Suprapubic skin (tissue), 4 donors: ENCODE measurements at places on chromosomes 2 and 18.

GRCh38 chr2:144137705-144138428 is 382.1 kb downstream of the ZEB2 start:
- DNase-seq, result no peak

DNA sequence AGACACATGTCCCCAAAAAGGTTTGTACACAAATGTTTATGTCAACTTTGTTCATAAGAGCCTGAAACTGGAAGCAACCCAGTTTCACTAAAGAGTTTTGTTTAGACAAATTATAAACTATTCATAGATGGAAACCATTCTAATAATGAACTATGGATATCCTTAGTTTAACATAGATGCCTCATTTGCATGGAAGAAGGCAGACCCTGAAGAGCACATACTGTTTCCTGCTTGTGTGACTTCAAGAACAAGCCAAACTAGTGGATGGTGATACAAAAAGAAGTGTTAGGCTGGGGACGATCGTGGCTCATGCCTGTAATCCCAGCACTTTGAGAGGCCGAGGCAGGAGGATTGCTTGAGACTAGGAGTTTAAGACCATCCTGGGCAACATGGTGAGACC is 48.1 kb downstream of the ACOXL start:
- DNase-seq, result no peak

GRCh38 chr2:43803113-43803512 is 29.3 kb downstream of the DYNC2LI1 start:
- DNase-seq, result no peak

- no peak for DNase-seq
Measured at GRCh38 chr18:70333316-70333715, 44.5 kb downstream of the SOCS6 start.

DNA sequence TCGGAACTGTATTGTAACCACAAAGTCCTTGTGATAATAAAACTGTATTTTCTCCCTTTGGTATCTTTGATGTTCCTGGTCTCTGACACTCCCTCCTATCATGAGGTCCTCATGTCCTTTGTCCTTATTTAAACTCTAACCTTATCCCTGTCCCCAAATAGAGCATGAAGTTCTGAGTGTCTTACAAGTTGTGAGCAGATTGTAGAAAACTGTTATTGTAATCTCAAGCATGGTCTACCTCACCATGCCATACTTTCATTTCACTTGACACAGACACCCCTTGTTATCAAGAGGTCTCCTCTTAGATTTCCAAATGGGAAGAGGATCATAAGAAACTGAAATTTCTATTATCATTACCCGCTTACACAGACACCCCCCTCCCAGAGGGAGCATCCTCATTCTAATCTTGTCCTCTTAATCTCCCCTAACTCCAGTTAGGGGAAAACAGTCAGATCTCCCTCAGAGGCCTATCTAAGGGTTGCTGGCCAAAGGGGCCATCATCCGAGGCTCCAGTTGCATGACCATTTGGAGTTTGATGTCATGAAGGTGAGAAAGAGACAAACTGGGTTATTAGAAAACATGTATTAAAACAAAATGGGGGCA is 29.0 kb downstream of the MYO3B start:
- DNase-seq, result no peak

DNA sequence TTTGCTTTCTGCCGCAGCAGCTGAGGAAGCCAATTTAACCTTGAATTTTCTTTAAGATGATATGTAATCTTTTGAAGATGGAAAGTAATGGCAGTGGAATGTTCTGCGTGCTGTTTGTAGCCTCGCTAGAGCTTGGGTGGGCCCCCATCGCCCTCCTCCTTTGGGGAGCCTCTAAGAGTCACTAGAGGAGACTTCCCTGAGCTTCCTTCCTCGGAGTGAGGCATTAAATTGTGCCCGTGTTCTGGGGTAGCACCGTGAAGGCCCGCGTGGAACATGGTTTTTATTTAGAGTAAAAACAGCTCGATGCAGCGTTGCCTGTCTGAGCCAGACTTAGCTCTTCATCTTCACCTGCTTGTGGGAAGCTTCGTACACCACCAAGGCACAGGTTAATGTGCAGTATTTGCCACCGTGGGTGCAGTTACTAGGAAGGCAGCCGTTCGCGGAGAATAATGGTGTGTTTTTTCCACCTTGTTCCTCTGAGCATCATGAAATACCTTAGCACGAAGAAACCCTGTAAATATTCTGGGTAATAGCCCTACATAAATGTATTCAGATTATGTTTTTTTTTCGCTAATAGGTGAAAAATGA is 38.5 kb downstream of the NCK2 start:
- no peak for DNase-seq

DNA sequence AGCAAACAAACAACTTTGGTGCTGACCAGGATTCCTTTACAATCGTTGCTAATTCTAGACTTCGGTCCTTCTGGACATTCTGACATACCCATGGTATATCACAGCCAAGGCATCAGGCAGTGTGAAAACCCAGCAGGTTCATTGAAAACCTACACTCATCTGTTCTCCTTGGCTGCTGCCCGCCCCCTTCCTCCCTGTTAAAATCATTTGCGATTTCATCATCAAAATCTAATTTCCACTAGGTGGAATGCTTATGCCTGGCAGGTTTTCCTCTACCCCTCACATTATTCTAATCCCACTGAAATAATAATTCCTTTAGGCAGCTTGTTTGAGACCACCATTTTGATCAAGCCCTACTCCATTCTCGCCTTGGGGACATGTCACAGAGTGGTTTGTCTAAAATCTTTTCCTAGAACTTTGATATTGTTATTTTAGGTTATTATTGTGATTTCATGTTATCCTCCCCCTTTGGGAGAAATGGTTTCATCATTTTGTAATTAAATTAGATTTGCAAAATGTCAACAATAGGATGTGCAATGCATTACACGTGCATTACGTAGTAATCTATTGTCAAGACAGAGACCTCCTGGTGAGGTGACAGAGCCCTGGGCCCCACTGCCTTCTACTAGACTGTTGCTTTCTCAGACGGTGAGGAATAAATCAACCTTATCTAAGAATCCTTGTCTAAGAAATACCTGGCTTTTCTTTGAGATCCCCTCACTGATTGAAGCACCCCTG is 31.0 kb upstream of the ASPRV1 start:
- DNase-seq, result peak; percentile 14

GRCh38 chr2:99611786-99612185 is 122.0 kb upstream of the REV1 start:
- DNase-seq, result no peak

DNA sequence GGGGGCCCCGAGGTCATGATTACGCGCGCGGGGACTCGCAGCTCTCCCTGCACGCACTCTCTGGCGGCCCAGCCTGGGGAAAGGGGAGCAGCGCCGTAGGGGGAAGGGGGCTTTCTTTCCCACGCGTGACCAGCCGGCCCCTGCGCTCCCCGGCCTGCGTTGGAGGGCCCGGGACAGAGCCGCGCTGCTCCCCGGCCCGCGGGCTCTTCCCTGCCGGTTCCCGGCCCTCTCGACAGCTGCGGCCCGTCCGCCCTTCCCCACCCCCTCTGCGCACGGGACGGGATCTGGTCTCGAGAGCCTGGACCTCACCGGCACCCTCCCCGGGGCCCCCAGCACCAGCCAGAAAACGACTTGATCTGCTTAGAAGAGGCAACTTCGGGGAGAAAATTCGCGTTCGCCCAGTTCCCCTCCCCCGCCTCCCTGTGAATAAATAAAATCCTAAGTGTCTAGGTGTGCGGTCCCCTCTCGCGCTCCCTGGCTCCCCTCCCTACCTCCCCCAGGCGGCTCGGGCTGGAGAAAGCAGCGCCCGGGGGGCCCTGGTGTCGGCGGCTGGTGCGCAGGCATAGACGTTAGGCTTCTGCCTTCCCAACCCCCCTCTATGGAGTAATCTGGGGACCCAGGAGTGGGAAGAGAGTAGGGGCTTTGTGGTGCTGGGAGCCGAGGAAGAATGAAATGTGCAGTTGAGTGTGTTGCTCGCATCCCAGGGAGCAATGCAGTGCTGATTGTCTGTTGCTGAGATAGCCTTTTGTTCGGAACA is 803 bp upstream of the FIGN start:
- peak; percentile 82 for DNase-seq

- DNase-seq, result no peak
Measured at GRCh38 chr2:154375579-154375931, 322.9 kb upstream of the KCNJ3 start.

DNA sequence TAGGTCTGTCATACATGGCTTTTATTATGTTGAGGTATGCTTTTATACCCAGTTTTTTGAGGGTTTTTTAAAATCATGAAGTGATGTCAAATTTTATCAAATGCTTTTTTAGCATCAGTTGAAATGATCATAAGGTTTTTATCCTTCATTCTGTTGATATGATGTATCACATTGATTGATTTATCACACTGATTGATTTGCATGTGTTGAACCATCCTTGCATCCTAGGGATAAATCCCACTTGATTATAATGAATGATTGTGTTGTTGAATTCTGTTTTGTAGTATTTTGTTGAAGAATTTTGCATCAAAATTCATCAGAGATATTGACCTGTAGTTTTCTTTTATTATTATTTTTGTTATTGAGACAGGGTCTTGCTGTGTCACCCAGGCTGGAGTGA is 68.2 kb downstream of the LIMS1 start:
- DNase-seq, result no peak

DNA sequence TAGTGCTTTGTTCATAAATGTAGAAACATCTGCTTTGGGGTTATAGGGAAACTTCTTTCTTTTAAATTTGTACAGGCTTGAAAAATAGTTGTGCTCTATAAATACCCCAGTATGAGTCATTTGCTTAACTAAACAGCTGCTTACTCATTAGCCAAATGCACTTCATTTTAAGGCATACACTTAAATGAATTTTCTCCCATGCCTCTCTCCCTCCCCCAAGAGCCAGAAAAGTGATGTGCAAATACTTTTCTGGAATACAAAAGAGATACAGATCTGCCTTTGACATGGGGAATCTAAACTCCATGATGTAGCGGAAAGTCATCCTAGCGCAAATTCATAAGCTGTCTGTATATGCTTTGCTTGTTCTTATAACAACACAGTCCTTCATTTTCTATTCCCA is 469.4 kb downstream of the DLGAP1 start:
- DNase-seq, result no peak

DNA sequence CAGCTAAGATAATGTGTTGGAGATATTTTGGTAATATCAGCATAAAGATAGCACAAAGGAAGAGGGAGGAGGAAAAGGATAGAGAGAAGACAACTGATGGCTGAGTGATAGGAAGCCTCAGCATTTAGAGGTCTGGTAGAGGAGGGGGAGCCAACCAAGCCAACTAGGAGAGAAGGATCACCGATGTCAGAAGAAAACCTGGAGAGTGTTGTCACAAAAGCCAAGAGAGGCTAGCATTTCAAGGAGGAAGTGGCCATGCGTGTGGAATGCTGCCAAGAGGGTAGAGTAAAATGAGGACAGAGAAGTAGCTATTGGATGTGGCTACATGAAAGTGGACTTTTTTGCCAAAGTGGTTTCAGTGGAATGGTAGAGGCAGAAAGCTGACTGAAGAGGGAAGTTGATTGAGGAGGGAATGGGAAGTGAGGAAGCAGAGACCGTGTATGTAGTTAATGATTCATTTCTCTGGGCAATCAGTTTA is 34.3 kb downstream of the LCLAT1 start:
- no peak for DNase-seq

DNA sequence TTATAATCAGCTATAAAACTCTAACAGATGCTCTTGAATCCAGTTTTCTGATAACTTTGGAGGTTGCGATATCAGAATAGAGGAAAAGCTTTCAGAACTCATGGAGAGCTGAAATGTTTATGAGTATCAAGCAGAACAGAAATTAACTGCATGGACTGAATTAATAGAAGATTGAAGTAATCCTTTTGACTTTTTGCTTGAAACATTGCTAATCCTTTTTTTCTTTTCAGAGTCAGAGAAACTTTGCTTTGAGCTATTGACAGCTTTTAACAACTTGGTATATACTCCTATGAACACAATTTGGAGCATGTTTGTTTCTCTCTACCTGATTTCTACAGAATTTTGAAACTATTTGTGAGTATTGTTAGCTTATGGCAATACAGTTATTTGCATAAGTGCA is 1254.8 kb downstream of the LRP1B start:
- DNase-seq, result no peak

- no peak for DNase-seq
Measured at GRCh38 chr2:111251711-111252110, 131.0 kb downstream of the BCL2L11 start.

DNA sequence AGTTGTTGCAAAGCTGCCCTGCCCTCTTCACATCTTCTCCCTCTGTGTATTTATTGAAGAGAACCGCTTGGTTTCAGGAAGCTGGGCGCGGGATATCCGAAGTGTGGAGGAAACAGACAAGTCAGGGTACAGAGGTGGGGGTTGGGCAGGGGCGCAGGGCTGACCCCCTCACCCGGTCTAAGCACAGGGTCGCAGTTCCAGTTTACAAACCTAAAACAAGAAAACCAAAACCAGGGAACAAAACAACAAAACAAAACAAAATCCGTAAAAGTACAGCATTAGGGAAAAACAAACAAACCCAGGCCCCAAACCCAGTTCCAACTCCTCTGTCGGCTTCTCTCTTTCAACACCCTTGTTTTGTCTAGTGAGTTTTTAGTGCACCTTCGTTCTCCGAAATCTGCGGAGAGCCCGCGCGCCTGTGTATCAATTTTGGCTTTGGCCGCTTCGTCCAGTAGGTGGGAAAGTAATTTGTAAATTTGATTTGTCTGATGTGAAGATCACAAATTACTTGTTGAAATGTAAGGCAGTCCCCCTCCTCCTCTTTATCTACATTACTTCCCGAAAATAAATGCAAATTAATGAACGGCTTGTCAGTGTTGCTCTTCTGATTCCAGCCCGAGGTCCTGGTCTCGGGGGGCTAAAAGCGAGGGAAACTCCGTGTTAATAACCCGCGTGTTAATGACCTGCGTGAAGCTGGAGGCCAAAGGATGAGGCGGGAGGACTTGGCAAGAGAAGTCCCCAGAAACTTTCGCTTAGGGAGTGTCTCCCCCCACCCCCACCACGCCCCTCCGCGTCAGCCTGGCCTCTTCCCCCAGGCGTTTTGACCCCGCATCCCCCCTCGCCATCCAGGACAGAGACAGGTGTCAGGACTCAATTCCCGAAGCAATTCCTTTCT is 6.9 kb downstream of the OTX1 start:
- DNase-seq, result no peak

DNA sequence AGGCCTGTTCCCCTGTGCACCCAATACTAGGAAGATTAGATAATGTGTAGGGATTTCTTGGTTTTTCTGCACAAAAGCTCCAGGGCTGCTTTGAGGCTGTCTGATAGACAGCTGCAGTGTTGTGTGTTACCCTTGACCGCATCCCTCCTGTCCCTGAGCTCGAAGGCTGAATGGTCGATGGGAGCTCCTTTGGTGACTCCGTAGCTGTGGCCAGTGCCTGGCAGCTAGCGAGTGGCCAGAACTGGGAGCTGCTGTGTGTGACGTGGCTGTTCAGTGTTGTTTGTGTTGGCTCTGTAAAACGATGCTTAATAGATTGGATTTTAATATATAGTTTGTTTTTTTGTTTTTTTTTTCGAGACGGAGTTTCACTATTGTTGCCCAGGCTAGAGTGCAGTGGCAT is 170.0 kb downstream of the AGAP1 start:
- DNase-seq, result no peak
